ENCODE measurements at places on chromosomes 4 and X. TPM values are rescaled to one million over a fixed set of nuclear protein-coding genes. Genes with fewer than 3 reads are reported as not detected.

FAM9C gene
- not detected for polyA plus RNA-seq

NOX1 gene
- not detected for polyA plus RNA-seq

GABRB1 gene
- polyA plus RNA-seq = not detected

DNA sequence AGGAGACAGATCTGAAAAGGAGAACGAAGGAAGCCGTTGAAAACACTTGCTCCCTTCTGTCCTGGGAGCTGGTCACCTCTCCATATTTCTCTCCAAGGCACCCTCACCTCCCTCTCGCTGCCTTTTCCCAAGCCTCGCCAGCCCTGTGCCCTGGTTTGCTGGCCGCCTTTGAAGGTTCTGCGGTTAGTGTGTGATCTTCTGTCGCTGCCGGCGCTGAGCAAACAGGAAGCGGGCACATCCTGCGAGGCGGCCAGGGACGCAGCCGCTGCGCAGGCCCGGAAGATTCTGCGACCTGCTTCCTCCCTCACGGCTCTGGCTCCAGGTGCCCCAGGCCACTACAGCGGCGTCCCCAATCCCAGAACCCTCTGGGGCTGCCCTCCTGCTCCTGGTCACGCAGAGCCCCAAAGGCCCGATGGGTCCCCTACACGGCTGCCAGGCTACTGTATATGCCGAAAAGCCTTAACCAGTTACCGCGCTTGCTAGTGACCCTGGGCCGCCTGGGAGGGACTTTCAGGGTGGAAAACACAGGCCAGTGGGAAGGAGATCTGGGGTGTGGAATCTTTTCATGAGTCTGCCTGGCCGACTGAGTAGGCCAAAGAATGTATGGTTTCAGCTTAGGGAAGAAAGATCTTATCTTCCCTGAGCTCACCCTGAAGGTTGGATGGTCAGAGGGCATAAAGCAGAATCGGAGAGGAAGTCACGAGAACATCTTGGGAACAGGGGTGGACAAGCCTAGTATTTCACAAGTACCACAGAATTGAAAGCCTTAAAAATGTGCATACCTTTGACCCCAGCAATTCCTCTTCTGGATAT is 2.3 kb upstream of the SASH3 start:
- DNase-seq = peak; percentile 91

- DNase-seq = no peak
Observed at GRCh38 chr4:80912350-80912749, 118.2 kb upstream of the BMP3 start.

DNA sequence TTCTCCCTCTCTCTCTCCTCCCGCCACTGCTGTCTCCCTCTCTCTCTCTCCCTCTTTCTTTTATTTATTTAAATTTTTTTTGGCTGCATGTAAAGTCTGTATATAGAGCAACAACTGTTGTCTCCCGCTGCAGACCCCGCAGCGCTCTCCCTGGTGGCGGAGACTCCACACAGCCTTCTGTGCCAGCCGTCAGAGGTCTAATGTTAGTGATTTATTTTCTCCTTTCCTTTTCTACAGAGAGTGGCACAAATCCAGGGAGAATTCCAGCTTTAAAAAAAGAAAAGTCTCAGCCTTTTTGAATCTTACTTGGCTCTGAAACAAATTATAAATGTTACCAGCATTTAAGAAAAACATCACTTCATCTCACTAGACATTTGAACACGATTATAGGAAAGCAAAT is 106.2 kb downstream of the FAM9B start:
- DNase-seq = no peak

- DNase-seq = no peak
Observed at GRCh38 chr4:121517241-121517640, 136.4 kb upstream of the QRFPR start.

GRCh38 chr4:37243722-37244582 is 591 bp upstream of the NWD2 start:
- DNase-seq = peak; percentile 9
